Right lobe of liver (tissue), 6 donors: ENCODE measurements at places on chromosomes 16 and 17. TPM values are rescaled to one million over a fixed set of nuclear protein-coding genes. Genes with fewer than 3 reads are reported as not detected.

NPIPB6 gene
- 0.47 TPM for total RNA-seq

ETV4 gene
- total RNA-seq, result not detected

FAM20A gene
- 54.3 TPM for total RNA-seq

MT2A gene
- total RNA-seq, result 1,368 TPM

GABARAPL2 gene
- total RNA-seq, result 42.8 TPM

E2F4 gene
- total RNA-seq, result 25.1 TPM

GJC1 gene
- 0.84 TPM for total RNA-seq

CPD gene
- total RNA-seq, result 127 TPM

CDH5 gene
- total RNA-seq, result 25.7 TPM

TNFSF12 gene
- 6.1 TPM for total RNA-seq

CCL13 gene
- total RNA-seq, result not detected

MAPT gene
- 4.9 TPM for total RNA-seq

MT1H gene
- total RNA-seq, result 1,258 TPM

ASPA gene
- total RNA-seq, result 5.0 TPM

IRX5 gene
- total RNA-seq, result not detected

NXN gene
- total RNA-seq, result 9.5 TPM

CAPNS2 gene
- not detected for total RNA-seq

EPN3 gene
- total RNA-seq, result not detected

CDRT15L2 gene
- not detected for total RNA-seq

MT4 gene
- total RNA-seq, result not detected

MKS1 gene
- total RNA-seq, result 6.4 TPM
